ENCODE measurements at places on chromosomes 4 and X. TPM values are rescaled to one million over a fixed set of nuclear protein-coding genes. Genes with fewer than 3 reads are reported as not detected.

Gene SYTL4
- total RNA-seq = 5.5 TPM

Gene SCML2
- 2.1 TPM for total RNA-seq

Gene GNRHR
- not detected for total RNA-seq

Gene CFAP99
- not detected for total RNA-seq

Gene NLGN4X
- total RNA-seq = not detected

Gene AKAP14
- not detected for total RNA-seq

Gene SSX4B
- not detected for total RNA-seq

Gene IL3RA
- total RNA-seq = 0.15 TPM

Gene PDZD4
- total RNA-seq = not detected

Gene PCYT1B
- not detected for total RNA-seq

Gene ANOS1
- 0.57 TPM for total RNA-seq

Gene TLR8
- total RNA-seq = not detected

Gene CT45A10
- not detected for total RNA-seq

Measured in HFFc6 (cell line).